ENCODE measurements at places on chromosomes 4 and X. TPM values are rescaled to one million over a fixed set of nuclear protein-coding genes. Genes with fewer than 3 reads are reported as not detected.

Gene MAGEA10
- not detected for total RNA-seq

Gene ZXDA
- 1.8 TPM for total RNA-seq

GRCh38 chrX:139581068-139581467 lies 50.5 kb downstream of the F9 start:
- no peak overlapping the region for H3K27ac ChIP-seq

DNA sequence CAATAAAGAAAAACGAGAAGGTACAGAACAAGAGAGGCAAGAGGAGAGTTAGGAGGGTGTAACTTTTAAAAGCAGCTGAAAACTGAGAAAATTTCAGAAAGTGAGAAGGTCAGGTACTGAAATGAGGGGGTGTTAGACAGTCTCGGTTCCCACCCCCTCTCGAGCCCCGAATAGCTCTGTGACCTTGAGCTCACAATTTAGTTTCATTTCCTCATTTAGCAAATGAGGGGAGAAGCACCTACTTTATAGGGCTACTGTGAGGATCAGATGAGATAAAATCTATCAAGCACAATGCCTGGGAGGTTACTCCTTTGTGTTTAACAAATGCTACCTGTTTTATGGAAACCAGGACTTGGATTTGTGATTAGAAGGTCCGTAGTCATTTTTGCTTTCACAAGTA lies 4.9 kb downstream of the UGT8 start:
- H3K4me1 ChIP-seq, result peaks cover 10% of the 10 kb centered on the region
- H3K36me3 ChIP-seq, result no peaks in the 10 kb centered on the region
- H3K4me3 ChIP-seq, result no peak overlapping the region
- peaks cover 13% of the 10 kb centered on the region for H3K27me3 ChIP-seq
- H3K27ac ChIP-seq, result no peak overlapping the region
- no peak for DNase-seq

GRCh38 chr4:120682981-120683380 lies 239.5 kb downstream of the PRDM5 start:
- H3K27me3 ChIP-seq, result no peaks in the 10 kb centered on the region
- H3K4me3 ChIP-seq, result no peak overlapping the region
- peak; percentile 36 for DNase-seq
- no peak overlapping the region for H3K27ac ChIP-seq
- H3K4me1 ChIP-seq, result no peaks in the 10 kb centered on the region

GRCh38 chr4:85707611-85708010 lies 232.7 kb downstream of the ARHGAP24 start:
- H3K36me3 ChIP-seq, result no peaks in the 10 kb centered on the region
- no peaks in the 10 kb centered on the region for H3K4me1 ChIP-seq
- H3K27me3 ChIP-seq, result no peaks in the 10 kb centered on the region

- H3K4me3 ChIP-seq, result no peak overlapping the region
- DNase-seq, result no peak
- no peak overlapping the region for H3K27ac ChIP-seq
- no peaks in the 10 kb centered on the region for H3K27me3 ChIP-seq
- H3K36me3 ChIP-seq, result no peaks in the 10 kb centered on the region
Observed at GRCh38 chr4:113325876-113326615, 276.6 kb downstream of the ANK2 start.

Gene SH3BGRL
- 132 TPM for total RNA-seq

DNA sequence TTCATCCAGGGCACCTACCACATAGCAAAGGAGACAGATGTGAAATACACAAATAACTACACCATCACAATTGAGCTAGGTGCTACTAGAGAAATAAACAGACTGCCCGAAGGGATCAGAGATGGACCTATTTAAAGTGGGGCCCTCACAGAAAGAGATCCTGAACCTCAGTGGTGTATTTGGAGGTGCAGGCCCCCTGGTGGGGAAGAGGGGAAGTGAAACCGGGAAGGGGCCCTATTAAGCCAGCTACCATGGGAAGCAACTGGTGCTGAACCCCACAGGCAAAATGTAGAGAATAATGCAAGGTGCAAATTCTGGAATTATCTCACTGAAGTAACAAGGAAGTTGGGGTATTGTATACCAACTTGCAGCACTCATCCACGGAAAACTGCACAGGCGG lies 78.6 kb upstream of the FAM9A start:
- DNase-seq, result no peak
- no peak overlapping the region for H3K4me3 ChIP-seq
- H3K4me1 ChIP-seq, result no peaks in the 10 kb centered on the region
- no peaks in the 10 kb centered on the region for H3K36me3 ChIP-seq

Gene SPATA4
- 0.46 TPM for total RNA-seq

Gene TMSB15C
- total RNA-seq, result 2.3 TPM

- peaks cover 20% of the 10 kb centered on the region for H3K36me3 ChIP-seq
- no peak for DNase-seq
- no peak overlapping the region for H3K4me3 ChIP-seq
- no peak overlapping the region for H3K27ac ChIP-seq
- H3K4me1 ChIP-seq, result no peaks in the 10 kb centered on the region
Observed at GRCh38 chr4:108637856-108638255, 12.5 kb upstream of the OSTC start.

Gene CCSER1
- 2.2 TPM for total RNA-seq

Gene PDE6B
- total RNA-seq, result 3.7 TPM

- no peak for DNase-seq
- no peak overlapping the region for H3K27ac ChIP-seq
- no peak overlapping the region for H3K4me3 ChIP-seq
- H3K36me3 ChIP-seq, result no peaks in the 10 kb centered on the region
- H3K27me3 ChIP-seq, result no peaks in the 10 kb centered on the region
Observed at GRCh38 chrX:40544343-40545266, 36.2 kb upstream of the ATP6AP2 start.

- DNase-seq, result no peak
- H3K27ac ChIP-seq, result no peak overlapping the region
- no peak overlapping the region for H3K4me3 ChIP-seq
- no peaks in the 10 kb centered on the region for H3K27me3 ChIP-seq
Observed at GRCh38 chrX:97229318-97229717, 345.6 kb downstream of the RPA4 start.

DNA sequence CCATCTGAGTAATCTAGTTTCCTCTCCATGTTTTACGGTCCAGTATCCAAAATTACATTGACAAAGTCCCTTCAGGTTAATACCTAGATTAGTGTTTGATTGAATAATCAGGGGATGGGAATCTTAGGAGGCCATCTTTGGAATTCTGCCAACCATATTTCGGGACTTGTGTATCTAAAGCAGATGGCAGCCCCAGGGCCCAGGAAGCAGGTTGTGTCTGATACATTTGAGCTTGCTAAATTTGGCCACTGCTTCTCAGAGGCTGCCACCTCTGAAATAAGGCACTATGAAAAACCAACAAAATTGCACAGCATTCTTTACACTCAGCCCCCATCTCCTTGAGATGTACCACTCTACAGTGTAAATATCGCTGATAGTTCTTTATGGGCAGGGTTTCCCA lies 102.1 kb downstream of the ASB9 start:
- H3K4me1 ChIP-seq, result no peaks in the 10 kb centered on the region
- no peaks in the 10 kb centered on the region for H3K27me3 ChIP-seq
- H3K4me3 ChIP-seq, result no peak overlapping the region
- H3K27ac ChIP-seq, result no peak overlapping the region

Gene TRPC5OS
- total RNA-seq, result not detected

DNA sequence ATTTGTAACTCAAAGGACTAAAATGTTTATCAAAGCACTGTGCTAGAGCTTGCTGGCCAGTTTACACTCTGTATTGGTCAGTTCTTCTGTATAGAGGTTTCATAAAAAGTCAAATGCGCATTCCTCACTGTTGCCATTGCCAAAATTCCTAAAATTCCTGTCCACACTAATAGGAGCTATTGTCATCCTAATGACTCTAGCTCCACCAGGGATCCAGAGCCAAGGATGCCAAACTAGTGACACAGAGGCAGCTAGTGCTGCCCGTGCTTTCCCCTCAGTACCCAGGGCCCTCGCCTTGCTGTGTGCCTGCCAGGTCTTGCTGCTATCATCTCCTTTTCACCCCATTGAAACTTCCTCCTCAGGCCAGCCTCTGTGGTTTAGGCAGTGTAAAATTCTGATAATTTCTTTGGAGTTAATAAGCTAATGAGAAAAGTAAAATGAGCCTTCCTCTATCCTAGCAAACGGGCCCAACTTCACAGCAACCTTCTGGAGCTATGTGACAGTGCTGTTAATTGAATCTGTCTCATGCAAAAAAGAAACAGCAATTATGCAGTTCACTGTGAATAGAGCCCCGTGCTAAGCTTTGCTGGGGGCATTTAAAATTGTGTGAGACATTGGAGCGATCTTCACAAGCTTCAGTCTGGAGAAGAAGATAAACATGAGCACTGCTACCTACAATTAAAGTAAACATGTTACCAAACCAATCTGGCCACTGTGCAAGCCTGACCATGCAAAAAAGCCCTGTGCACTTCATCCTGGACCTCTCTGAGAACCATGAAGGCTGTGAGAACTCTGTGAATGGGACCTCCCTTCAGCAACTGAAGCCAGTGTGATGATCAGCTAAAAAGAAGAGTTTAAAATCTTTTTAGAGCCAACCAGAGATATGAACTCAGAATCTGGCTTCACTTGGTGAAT lies 43.1 kb upstream of the FGF2 start:
- peak overlapping the region; percentile 68 for H3K27ac ChIP-seq
- no peaks in the 10 kb centered on the region for H3K36me3 ChIP-seq
- peak overlapping the region; percentile 1 for H3K4me3 ChIP-seq
- no peaks in the 10 kb centered on the region for H3K27me3 ChIP-seq
- peak; percentile 97 for DNase-seq

Gene ZBTB33
- total RNA-seq, result 17.4 TPM

DNA sequence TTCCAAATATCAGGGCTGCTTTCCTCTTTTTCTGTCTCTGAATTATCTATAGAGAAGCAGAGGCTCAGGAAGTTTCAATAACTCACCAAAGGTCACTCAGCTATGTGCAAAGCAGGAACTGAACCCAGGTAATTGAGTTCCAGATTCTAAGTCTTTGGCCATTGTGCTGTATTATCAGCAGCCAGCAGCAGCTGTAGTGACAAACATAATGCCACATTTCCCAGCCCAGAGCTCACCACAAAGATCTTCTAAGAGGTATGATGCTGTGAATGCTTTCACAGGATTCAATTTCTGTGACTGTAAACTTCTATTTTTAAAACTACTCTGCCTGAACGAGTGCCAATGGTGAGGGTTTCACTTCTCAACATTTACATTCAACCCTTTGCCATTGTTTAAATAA lies 56.4 kb downstream of the SPOCK3 start:
- H3K4me3 ChIP-seq, result no peak overlapping the region
- H3K27ac ChIP-seq, result no peak overlapping the region
- H3K36me3 ChIP-seq, result no peaks in the 10 kb centered on the region
- DNase-seq, result no peak

Gene DCAF12L2
- total RNA-seq, result 0.59 TPM

Gene RGN
- total RNA-seq, result not detected

Gene DUX4
- not detected for total RNA-seq

GRCh38 chrX:40550066-40550465 lies 30.7 kb upstream of the ATP6AP2 start:
- H3K36me3 ChIP-seq, result no peaks in the 10 kb centered on the region
- H3K27ac ChIP-seq, result no peak overlapping the region
- no peaks in the 10 kb centered on the region for H3K27me3 ChIP-seq
- no peaks in the 10 kb centered on the region for H3K4me1 ChIP-seq
- no peak overlapping the region for H3K4me3 ChIP-seq

- peaks cover 11% of the 10 kb centered on the region for H3K4me1 ChIP-seq
- no peak overlapping the region for H3K27ac ChIP-seq
- no peak for DNase-seq
- H3K27me3 ChIP-seq, result peaks cover 52% of the 10 kb centered on the region
Observed at GRCh38 chr4:16085822-16086221, 2.0 kb upstream of the PROM1 start.

Gene RHOH
- total RNA-seq, result not detected

DNA sequence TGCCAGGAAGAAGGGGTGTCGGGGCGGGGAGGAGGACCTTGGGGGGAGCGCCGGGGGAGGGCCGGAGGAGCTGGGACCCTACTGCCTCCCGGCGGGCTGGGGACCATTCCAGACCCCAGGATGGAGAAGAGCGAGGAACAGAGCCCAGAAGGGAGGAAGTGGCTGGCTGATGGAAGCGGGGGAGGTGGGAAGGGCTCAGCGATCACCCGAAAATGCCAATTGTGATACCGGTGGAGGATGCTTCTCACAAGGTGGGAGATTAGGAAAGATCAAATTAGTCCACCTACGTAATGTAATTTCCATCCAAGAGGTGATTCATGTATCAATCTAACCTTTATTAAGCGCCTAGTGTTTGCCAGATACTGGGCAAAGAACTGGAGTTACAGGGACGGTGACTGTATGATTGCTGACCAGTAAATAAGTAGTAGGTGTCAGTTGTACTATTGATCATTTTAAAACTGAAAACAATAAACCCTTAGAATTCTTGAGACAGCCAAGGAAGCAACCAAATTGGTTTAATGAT lies 452 bp upstream of the RAI2 start:
- no peaks in the 10 kb centered on the region for H3K36me3 ChIP-seq
- no peak for DNase-seq
- H3K4me1 ChIP-seq, result no peaks in the 10 kb centered on the region

- H3K27ac ChIP-seq, result no peak overlapping the region
- H3K27me3 ChIP-seq, result no peaks in the 10 kb centered on the region
- no peak overlapping the region for H3K4me3 ChIP-seq
- DNase-seq, result peak; percentile 55
- no peaks in the 10 kb centered on the region for H3K36me3 ChIP-seq
- H3K4me1 ChIP-seq, result no peaks in the 10 kb centered on the region
Observed at GRCh38 chr4:44368413-44369167, 80.0 kb downstream of the KCTD8 start.

DNA sequence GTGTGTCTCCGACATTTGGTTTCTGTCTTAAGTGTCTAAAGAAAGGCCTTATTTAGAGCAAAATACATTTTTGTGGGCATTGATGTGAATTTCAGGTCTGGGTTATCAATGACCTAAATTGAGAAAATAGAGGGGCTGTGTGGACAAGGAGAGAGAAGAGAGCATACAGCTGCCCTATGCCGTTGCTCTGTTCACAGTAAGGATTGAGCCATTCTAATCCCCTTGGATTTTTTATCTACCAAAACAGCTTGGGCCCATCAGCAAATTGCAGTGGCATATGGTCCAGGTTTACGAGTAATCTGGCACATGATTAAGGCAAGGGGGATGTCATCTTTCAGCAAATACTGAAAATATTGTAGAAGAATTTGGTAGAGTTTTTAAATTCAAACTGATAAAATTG lies 210.2 kb downstream of the ANTXR2 start:
- no peak for DNase-seq
- peaks cover 10% of the 10 kb centered on the region for H3K4me1 ChIP-seq
- no peaks in the 10 kb centered on the region for H3K36me3 ChIP-seq
- H3K4me3 ChIP-seq, result no peak overlapping the region
- H3K27ac ChIP-seq, result no peak overlapping the region

DNA sequence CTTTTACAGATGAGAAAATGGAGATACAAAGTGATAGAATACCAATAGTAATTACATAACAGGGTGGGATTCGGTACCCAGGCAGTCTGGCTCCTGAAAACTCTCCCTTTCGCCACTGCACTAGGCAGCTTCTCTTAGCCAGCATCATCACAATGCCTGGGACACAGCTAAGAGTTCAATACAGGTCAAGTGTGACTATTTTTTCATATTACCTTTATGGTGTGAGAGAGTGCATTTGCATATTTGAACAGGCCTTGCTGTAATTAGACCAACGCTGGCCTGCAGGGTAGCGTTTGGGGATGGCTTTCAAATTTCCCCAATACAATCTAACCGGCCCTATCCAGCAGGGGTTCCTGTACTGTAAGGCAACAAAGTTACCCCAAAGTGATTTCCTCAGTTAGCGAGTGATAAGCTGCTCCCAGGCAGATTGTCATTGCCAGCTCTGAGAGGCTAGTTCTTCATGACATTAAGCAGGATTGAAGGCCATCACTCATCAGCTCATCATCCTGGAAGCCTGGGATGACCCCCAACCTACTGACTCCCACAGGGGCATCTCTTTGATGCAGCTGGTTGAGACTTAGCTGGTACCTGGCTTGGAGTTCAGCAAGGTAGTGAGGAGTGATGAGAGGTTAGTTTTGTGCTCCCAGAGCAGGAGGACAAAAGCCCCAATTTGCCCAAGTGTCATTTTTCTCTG lies 836.8 kb upstream of the LCORL start:
- H3K36me3 ChIP-seq, result no peaks in the 10 kb centered on the region
- H3K4me1 ChIP-seq, result no peaks in the 10 kb centered on the region
- H3K4me3 ChIP-seq, result no peak overlapping the region
- DNase-seq, result no peak
